ENCODE measurements at places on chromosomes 6 and 20. TPM values are rescaled to one million over a fixed set of nuclear protein-coding genes. Genes with fewer than 3 reads are reported as not detected.

MLN gene
- not detected for total RNA-seq

NSFL1C gene
- total RNA-seq, result 63.1 TPM

OPRL1 gene
- 2.7 TPM for total RNA-seq

DNA sequence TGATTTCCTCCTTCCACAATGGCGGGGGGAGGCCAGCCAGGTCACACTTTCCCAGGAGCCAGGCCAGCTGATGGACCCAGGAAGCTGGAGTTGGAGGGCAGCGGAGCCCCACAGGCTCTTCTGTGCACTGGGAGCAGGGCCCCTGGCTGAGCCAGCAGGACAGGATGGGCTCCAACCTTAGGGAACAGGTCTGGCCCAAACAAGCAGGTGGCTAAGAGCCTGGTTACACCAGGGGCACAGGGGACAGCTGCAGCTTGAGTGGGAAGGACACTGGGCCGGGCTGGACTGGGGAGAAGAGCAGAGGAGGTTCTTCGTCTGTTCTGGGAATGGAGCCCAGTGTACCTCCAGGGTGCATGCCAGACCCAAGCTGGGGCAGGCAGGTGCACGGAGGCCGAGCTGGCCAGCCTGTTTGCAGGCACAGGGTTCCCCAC lies 102.3 kb downstream of the DLL1 start:
- DNase-seq, result no peak

DNA sequence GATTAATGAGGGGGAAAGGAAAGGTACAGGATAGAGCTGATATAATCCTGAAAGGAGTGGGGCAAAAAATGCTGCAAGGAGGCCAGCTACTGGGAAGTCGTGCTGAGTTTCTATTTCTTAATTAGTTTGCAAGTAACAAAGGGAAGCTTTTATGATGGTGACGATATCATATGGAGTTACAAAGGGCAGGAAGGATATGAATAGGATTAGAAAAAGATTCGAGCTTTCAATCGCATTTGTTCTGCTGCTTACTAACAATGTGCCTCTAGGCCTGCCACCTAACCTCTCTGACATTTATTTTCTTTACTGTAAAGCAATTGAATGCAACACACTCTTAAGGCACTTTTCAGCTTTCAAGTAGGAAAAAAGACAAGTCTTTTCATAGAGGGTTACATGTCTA lies 219.2 kb downstream of the CLVS2 start:
- DNase-seq, result no peak

GRCh38 chr6:4645713-4646360 lies 130.4 kb upstream of the CDYL start:
- DNase-seq, result no peak
